COR-L47 (cell line): ENCODE measurements at places on chromosomes 1 and 21.
A peak's percentile ranks its signal among the peaks of the same experiment; 100 is the strongest.

DNA sequence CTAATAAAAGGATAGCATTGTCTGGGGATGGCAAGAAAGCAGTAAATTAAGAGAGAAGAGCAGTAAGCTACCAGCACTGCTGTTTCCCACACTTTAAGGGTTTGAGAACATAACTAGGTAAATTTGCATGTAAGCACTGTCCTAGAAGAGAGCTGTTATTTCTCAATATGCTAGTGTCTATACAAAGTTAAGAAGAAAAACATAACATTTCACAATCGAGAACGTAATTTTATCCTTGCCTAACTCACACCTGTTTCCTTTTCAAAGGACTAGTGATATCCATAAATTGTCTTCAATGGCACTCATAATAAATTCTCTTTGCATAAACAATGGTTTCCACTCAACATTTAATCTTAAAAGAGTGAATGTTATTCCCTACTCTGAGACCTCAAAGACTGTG, 576.0 kb downstream of the PTBP2 start:
- DNase-seq, result no peak

DNA sequence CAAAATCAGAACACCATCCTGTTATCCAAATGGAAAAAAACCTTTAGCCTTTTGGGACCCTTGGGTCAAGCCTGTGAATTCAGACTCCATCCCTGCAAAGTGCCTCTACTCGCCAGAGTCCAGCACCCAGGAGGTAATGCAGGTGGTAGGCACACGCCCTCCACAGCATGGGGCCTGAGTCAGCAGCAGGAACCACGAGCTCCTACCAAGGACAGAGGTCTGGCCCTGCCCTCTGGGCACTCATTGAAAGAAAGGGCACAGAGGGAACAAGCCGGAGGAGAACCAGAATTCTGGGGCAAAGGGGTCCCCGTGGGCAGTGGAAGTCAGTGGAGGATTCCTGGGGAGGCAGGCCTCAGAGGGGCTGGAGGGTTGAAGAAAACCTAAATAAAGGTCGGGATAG, 438.1 kb downstream of the NPHP4 start:
- DNase-seq, result no peak

- DNase-seq, result no peak
Observed at GRCh38 chr1:193031431-193031830, 27.7 kb downstream of the UCHL5 start.

DNA sequence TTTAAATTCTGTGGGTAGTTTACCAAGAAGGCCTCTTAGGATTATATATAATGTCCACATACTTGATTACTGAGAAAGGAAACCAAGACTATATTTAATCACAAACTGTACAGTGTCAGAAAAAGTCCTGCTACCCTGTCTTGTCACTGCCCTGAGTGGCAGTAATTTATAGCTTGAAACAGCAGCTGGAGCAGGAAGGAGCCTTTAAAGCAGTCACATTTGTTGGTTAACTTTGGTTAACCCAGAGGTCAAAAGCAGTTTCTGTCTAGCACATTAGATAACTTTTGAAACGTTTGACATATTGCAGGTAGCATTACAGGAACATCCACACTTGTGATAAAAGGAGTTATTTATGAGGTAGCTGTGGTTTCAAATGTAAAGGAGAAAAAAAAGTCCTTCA, 161.7 kb downstream of the ROR1 start:
- DNase-seq, result no peak

DNA sequence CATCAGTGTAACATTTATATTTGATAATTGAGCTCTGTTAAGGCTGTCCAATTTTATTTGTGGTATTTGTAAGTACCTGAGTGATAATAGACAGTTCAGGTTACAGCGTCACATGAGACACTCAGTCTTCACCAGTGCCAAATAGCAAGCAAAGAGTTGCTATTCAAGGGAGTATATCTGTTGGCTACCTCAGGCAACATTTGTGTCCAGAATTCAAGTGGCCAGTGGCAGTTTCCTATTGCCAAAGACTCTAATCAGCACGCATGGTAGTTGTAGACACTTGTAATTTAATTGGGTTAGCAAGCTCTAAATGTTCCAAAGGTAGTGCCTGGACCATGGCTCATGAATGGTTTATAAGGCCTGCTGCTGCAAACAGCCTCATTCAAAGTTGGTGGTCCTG, 1524.3 kb upstream of the B3GALT2 start:
- DNase-seq, result no peak

DNA sequence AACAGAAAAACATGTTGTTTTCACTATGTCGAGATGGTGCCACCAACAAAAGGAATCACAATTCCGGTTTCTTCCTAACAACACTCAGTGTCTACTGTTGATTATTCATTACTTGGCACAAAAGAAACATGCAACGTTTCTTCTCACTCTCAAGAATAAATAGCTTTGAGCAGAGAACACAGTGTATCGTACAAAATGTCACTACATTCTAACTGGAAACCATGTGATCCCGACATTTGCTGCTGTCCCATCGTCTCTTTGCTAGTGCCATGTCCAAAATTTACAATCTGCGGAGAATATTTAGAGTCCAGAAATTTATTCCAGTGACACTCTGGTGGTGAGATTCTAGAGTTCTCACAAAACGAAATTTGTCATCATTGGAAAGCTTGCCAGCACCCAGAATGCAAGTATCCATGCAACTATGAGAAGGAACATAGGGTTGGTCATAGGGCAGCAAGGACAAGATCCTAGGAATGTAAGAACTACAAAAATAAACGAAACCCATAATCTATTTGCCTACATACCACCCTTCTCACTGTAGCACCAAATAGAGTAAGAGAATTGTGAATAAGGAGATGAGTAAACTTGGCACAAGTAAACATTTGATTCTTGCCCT, 505.1 kb downstream of the LTN1 start:
- no peak for DNase-seq

GRCh38 chr21:29810871-29811270, 128.9 kb downstream of the GRIK1 start:
- no peak for DNase-seq

DNA sequence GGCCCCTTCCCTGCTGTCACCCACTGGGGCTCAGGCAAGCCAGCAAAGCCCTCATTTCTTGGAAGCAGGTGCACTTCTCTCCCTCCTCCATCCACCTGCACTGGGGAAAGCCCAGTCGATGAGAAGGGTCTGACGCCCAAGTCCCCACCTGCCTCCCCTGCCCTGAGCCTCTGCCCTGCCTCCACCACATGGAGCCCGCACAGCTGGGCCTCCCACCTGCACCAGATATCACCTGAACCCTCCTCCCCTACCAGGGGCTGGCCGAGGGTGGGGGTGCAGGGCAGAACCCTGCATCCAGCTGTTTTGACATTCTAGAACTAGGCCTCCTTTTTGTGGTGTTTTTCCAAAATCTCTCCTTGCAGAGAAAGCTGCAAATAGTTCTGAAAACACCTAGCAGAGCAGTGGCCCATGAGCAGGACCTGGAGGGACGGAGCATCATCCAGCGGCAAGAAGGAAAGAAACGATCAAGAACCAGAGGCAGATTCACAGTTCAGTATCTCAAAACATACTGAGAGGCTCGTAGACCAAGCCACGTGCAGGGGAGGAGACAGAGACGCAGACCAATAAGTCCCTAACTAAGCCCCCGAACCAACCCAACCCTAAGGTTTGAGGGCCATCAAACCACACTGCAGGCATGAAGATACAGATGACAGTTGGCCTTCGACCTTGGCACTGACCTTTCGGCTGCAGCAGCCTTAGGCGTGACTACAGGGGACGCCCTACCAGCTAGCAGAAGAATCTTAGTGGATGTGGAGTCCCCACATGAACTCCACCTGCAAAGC, 16.7 kb downstream of the CHD5 start:
- peak; percentile 67 for DNase-seq

GRCh38 chr1:178344513-178345091, 152.2 kb downstream of the CLEC20A start:
- DNase-seq, result no peak

- DNase-seq, result no peak
Observed at GRCh38 chr1:12618661-12618964, 603 bp upstream of the DHRS3 start.

- DNase-seq, result no peak
Observed at GRCh38 chr1:59070610-59071009, 226.3 kb upstream of the FGGY start.

DNA sequence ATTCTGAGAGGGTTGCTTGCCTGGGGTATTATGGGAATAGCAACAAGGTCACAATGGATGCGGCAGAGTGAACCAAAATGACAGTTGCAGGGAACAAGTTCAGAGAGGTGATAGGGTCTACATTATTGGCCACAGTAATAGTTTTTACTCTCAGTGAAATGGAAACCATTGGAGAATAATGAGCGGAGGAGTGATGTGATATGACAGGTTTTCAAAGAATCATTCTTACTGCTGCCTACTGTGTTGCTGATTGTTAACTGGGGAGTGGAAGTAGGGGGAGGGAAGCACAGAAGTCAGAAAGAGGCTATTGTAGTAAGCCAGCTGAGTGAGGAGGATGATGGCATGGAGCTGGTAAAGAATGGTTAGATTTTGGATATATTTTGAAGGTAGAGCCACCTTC, 195.2 kb upstream of the HOOK1 start:
- no peak for DNase-seq

DNA sequence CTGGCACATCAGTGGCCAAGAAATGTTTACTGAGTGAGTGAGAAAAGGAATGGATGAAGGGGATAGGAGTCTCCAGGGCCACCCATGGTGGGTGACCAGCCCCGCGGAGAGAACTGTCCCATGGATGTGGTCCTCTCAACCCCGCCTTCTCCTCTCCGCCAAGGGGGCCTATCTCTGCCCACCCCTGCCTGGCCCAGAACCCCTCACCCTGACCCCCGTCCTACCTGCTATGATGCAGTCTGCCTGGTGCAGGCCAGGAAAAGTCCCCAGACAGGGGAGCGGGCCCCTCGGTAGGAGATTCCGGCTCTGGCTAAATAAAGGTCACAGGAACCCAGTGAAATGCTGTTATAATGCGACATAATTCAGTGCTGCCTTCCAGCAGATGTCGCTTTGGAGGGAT, 107.6 kb downstream of the PTPRU start:
- no peak for DNase-seq

- no peak for DNase-seq
Observed at GRCh38 chr21:38660333-38661196, 145.2 kb upstream of the ETS2 start.

DNA sequence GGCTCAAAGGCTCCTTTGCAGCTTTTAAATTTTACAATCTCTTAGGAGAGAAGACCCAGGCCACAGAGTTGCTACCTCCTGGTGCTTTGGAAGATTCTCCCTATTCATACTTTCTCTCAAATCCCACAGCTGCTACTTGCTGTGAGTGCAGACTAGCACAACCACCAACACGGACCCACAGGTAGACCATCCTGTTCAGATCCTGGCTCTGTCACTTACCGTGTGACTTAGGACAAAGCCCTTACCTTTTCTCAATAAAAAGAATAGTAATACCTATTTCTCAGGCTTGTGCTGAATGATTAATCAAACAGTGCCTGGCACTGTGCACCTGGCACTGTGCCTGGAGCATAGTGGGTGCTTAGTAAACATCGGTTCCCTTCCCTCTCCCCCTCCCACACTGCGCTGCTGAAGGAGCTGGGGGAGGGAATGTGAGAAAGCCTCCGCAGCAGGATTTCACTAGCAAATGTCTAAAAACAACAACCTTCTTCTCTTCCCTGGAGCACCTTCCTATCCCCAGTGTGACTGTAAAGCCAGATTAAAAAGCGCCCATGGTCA, 81.7 kb downstream of the PGM1 start:
- no peak for DNase-seq

- no peak for DNase-seq
Observed at GRCh38 chr1:221025956-221026355, 146.7 kb downstream of the HLX start.

DNA sequence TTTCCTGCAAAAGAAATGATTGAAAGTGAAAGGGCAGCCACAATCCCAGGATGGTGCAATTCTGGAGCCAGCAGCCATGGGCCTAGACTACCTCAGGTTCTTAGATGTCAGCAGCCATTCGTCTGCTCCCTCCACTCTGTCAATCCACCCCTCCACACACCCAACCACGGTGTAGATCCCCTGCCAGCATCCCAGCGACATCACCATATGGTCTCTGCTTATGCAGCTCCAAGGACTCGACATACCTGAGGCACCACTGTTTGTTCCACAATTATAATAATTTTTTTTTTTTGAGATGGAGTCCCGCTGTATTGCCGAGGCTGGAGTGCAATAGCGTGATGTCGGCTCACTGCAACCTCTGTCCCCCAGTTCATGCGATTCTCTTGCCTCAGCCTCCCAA, 6.5 kb downstream of the SYNC start:
- no peak for DNase-seq

GRCh38 chr21:31293986-31294385, 50.1 kb downstream of the TIAM1 start:
- DNase-seq, result no peak

DNA sequence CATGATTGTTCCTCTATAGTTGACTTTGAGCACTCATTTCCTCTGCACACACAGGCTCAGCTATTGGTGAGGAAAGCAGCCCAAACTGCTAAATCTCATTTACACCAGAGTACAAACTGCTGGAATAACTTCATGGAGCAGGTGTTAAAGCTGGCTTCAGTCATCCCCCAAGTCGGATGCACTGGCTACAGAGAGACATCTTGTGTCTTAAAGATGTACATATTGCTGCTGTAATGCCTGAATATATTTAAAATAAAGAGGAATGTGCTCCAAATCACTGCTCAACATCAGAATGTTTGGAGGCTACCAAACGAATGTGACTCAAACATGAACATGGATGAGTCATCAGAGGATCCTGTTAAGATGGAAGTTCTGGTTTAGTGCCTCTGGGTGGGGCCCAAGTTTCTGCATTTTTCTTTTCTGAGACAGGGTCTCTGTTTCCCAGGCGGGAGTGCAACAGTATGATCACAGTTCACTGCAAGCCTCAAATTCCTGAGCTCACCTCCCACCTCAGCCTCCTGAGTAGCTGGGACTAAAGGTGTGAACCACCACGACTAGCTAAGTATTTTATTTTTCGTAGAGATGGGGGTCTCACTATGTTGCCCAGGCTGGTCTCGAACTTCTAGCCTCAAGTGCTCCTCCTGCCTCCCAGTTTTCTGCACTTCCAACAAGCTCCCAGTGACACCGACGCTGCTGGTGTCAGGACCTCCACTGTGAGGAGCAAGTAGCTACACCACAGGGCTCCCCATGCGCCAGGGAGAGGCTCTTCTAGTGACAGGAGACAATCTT, 79.0 kb upstream of the KRTAP19-8 start:
- DNase-seq, result no peak

DNA sequence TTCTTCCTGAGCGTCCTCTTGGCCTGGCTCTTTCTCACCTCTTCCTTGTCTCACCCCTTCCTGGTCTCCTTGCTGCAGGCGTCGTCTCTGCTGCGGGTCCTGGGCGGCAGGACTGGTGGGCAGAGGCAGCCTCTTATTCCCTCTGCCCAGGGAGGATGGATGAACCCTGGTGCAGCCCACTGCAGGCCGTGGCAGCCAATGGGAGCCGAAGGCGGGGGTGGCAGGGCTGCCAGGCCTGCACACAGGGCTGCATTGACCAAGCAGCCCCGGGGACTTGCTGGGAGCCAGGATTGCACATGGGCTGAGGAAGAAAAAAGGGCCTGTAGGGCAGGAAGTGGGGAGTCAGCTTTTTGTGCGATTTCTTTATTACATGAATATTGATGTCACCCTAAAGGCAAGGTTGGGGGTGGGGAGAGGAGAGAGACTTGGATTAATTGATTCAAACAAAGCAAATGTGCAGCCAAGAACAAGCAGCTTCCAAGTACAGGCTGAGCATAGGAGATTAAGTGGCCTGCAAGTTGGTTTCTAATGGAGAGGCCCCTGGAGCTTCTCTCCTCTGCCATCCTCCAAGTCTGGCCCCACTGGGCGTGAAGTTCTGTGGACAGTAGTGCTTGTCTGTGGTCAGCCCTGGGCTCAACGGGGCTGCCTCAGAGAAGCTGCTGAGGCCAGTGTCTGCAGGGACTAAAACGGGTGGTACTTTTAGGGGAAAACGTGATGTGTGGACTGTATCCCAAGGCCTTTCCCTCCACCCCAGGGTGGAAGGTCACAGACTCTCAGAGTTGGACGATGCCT, at the start of gene S100B:
S100B (minus strand) TSS at position 108 of the 792 bp plus-strand sequence. CDS start 2,667 bp downstream, outside the sequence.
- no peak for DNase-seq
